IPS DF 19.7 (cell line): ENCODE measurements at places on chromosomes 3 and 15.

DNA sequence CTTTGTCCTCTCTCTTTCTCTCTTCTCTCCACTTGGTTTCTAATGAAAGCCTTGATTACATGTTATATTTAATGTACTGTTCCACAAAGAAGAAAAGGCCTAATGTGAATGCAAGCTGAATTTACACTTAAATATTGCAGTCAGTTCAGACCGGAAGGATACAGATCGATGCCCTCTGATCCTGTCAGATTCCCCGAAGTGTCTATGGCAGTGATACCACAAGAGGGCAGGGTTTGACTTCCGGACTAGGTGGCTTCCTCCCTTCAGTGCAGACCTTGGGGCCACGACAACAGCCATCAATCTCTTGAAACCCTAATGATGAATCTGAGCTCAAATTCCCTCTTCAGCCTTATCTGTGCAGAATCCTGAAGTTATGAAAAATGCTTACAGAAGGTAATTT is 29.5 kb downstream of the AGTR1 start:
- DNase-seq: no peak

DNA sequence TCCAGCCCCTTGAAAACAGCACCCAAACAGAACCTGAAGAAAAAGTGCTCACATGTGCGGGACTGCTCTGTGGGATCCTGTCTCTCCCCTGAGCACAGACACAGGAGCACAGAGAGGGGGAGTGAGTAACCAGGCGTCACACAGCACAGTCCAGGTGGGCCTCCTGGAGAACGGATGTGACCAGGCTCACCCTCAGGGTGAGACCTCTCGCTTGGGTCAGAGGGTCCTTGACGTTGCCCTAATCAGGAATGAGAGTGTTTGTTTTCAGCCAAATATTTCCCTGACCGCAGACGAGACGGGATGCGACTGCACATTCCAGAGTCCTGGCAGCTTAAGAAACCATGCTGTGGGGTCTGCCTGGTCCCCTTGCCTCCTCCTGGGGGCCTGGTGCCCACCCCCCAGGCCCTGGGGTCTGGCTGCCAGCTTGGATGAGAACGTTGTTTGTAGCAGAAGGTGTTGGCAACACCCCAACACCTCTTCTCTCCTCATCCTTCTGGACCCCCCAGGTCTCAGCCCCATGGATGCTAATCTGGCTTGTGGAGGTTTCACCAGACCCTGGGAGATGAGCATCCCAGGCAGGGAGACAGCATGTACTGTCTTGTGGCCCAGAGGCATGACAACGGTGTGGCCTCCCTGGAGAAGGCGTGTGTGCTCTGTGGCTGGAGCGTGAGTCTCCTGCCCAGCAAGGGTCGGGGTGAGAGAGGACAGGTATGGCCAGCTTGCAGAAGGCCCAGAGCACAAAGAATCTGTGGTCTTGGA is 42.1 kb upstream of the SLC6A6 start:
- DNase-seq: no peak

GRCh38 chr15:54082836-54083492 is 104.7 kb downstream of the UNC13C start:
- DNase-seq: no peak

GRCh38 chr3:36812240-36812639 is 47.9 kb upstream of the DCLK3 start:
- no peak for DNase-seq

DNA sequence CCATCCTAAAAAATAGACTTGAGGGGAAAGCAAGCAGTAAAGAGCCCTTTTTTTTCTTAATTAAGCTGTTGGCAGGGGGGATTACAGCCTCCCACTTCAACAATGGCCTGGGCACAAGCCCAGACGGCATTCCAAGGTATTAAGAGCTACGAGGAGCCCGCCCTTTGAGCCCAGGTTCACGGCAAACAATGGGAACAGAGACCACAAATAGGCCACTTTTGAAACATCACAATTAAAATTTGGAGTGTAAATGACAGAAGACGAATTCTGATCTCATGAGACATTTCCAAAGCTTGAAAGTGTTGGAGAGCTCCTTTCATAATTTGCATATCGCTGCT is 8.9 kb downstream of the CHSY1 start:
- no peak for DNase-seq

- no peak for DNase-seq
These were observed 25.2 kb downstream of the EOMES start for GRCh38 chr3:27696906-27697305.

DNA sequence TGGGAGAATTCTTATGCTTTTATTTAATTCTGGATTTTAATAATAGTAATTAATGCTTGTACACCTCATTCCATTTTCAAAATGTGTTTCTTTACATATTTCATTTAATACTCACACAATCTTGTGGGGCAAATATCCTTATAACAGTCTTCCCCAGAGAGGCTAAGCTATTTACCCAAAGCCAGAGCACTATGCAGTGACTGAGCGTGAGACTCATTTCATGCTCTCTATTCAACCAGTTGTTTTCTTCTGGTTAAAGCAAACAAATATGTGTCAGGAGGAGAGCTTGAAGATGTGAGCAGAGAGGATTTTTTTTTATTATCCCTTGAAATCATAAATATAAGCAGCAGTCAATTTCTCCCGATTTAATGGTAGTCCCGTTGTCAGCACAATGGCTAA is 548.3 kb upstream of the TBL1XR1 start:
- no peak for DNase-seq

DNA sequence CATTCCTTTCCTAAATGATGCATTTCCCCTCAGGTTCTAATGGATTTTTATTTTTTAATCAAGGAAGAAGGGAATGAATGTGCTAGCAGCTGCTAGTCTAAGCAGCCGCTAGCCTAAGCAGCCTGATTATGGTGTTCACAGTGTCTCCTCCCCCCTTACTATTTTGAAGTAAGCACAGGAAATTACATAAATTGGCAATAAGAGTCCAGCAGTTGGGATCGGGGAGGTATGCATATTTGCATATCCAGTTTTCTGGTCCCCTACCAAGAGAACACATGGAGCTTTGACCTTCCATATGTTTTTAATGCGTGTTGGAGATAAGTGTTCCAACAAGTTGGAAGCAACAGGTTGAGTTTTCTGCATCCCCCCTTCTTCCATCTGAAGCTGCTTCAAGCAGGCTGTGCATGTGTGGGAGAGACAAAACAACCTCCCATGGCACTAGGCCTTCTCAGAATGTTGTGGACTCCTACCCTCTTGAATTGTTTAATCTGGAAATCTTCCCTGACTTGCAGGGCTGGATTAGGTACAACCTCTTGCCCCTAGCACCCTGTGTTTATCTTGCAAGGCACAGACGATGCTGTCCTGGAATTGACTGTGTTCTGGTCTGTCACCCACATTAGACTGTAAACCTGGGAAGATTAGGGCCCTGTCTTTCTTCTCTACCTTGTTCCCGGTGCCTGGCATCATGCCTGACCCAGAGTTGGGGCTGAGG is 124.8 kb upstream of the LRIG1 start:
- no peak for DNase-seq

DNA sequence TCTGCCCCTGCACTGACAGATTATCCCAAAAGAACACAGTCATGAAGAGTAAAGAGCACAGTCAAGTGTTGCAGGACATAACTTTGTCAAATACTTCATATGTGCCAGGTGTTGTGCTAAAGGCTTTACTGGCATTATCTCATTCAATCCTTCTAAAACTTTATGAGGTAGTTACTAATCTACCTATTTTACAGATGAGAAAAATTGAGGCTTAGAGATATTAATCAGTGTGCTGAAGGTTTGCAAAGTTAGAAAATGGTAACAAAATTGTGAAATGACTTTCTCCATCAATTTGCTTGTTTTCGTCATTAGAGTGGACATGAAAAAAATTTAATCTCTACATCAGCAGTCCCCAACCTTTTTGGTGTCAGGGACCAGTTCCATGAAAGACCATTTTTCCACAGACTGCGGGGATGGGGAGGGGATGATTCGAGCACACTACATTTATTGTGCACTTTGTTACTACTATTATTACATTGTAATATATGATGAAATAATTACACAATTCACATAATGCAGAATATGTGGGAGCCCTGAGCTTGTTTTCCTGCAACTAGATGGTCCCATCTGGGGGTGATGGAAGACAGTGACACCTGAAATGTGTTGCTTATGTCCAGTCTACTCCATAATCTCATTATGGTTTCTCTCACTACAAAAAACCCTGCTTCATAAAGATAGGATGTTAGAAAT is 8.6 kb upstream of the CAPN7 start:
- no peak for DNase-seq

GRCh38 chr3:147712357-147712756 is 303.2 kb downstream of the ZIC1 start:
- no peak for DNase-seq

GRCh38 chr3:55349851-55350250 is 137.3 kb downstream of the WNT5A start:
- DNase-seq: no peak

DNA sequence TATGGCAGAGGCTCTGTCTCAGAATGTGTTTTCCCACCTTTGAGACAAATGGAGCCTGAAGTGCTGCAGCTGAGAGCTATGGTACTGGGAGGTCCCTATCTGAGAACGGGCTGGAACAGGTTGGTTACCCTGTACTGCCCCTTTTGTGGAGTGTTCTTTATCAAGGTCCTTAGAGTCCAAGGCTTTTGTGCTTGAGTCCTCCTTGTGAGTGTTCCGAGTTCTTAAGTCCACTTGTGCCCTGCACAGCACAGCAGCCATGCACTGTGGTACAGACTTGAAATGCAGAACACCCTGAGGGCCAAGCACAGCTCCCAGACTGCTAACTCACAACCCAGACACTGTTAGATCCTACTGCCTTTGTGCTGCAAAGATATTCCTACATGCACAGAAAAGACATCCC is 67.8 kb downstream of the ARHGAP31 start:
- no peak for DNase-seq

GRCh38 chr3:17632401-17633100 is 109.9 kb downstream of the TBC1D5 start:
- no peak for DNase-seq

DNA sequence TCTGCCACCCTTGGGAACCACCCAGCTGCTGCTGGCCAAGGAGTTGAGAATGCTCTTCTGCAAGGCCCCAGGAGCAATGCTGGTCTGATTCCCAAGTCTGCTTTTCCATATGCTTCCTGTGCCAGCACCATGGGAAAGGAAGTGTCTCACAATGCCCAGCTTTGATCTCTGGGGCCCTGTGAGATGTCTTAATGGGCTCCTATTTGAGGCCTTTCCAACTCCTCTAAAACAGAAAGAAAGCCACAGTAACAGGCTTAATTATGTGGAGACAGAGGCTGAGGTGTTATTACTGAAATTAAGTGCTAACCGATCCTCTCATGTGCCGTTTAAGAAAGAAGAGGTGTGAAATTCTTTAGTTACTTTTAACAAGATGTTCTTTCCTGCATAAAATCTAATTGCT is 4.5 kb downstream of the EOGT start:
- no peak for DNase-seq

- no peak for DNase-seq
These were observed 630.5 kb upstream of the LMCD1 start for GRCh38 chr3:7871003-7871560.

DNA sequence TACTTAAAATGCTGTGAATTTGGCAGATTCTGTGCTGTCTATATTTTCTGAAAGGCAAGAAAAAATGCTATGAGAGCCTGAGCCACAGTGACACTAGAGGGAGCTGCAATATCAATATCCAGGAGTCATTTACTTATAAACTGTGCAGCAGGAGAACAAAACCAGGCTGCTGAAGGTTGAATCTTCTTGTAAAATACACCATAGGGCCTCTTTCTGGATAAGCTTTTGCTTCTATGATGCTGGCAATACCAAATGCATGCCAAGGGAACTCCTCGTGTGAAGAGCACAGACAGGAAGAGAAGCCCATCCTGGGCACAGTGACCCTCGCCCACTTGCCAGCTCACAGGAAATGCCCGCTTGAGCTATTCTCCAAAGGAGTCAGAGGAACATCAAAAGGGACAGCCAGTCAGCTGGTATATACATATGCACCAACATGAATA is 48.0 kb upstream of the TSPAN3 start:
- DNase-seq: no peak

GRCh38 chr3:107674371-107674770 is 151.6 kb downstream of the BBX start:
- DNase-seq: no peak

- DNase-seq: peak; percentile 30
These were observed 271.4 kb upstream of the PPP2R3A start for GRCh38 chr3:135694142-135694541.

GRCh38 chr3:21056293-21056692 is 694.7 kb downstream of the ZNF385D start:
- no peak for DNase-seq

DNA sequence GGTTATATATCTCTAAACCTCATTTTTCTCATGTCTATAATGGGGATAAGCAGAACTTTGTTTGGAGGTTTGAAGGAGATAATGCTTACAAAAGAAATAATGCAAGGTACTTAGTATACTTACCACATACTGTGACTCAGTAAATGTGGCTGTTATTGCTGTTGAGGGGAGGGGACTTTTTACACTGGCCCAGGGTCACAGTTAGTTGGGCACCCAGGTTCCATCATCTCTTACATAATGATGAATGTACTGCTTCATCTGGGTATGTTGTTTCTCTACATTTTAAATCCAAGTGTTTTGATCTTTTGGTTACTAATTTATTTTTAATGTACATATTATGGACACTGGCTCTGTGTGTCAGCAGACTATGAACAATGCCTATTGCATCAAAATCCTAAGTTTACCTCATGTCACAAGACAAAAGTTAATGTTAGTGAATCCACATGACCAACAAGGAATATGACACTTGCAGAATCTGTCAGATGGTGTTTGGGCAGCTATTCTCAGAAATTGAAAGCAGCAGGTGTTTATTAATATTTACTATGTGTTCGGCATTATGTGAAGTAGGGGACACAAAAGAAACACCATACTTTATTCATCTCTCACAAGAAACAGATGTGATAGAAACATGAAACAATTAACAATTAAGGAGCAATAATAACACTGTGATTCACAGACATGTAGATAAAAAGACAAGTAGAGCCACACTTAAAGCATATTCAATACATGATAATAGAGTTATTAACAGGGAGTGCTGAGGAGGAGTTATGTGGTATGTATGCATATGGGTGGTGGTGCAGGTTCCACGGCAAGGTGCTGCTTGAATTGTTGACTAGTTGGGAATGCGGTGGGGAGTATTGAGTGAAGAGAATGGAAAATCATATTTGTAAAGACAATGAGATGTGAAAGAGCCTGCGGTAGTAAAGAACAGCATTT is 109.7 kb downstream of the GALK2 start:
- no peak for DNase-seq

DNA sequence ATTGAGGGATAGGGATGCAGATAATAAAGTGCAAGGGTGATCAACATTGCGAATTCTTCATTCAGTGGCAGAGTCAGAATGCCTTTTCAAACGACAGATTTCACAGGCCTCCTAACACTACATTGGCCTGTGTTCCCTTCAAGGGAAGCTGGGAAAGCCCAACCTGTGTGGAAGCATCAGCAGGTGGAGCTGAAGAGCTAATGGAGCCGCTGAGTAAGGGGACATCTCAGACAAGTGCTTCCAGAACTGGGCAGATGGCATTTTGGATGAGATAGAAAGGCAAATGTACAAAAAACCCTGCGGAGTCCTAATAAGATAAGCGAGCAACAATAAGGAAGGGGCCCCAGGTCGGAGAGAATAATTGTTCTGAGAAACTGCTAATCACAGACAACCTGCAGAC is 8.5 kb upstream of the SLC24A5 start:
- DNase-seq: peak; percentile 45

- DNase-seq: no peak
These were observed 86.9 kb upstream of the UBE3A start for GRCh38 chr15:25525741-25526140.
